ENCODE measurements at places on chromosomes 7 and 10. TPM values are rescaled to one million over a fixed set of nuclear protein-coding genes. Genes with fewer than 3 reads are reported as not detected.

The TMEM236 gene
- 1.7 TPM for total RNA-seq

The ICA1 gene
- 15.9 TPM for total RNA-seq

The COX19 gene
- total RNA-seq, result 10.8 TPM

DNA sequence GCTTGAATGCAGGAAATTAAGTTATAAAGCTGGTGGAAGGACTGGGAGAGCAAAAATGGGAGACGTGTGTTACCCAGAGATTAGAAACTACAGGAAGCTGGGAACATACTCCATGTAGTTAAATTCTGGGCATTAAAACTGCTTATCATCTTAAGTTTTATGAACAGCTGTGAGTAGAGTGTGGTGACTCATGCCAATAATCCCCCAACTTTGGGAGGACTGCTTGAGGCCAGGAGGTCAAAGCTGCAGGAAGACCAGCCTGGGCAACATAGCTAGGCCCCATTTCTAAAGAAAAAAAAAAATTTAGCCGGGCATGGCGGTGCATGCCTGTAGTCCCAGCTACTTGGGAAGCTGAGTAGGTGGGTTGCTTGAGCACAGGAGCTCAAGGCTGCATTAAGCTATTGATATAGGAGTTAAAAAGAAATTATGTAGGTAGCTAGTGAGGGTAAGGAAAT, 56.2 kb upstream of the SEPHS1 start:
- no peak for DNase-seq

DNA sequence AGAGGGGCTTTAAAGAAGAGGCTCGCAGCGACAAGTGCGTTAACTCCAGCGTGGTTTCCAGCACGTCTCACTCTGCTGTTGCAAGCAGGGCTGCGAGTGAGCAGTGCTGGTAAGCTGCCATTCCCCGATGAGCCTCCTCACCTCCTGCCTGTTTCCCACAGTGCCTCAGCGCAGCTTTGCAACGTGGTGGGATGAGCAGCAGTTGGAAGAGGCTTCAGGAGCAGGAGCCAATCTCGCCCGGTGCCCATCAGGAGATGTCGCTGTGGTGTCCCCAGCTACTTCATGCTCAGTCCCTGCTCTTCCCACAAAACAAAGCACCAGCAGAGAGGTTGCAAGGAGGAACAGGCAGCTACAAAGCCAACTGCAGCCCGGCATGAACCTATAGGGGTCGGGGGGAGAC, 2.4 kb upstream of the ADARB2 start:
- DNase-seq, result no peak

DNA sequence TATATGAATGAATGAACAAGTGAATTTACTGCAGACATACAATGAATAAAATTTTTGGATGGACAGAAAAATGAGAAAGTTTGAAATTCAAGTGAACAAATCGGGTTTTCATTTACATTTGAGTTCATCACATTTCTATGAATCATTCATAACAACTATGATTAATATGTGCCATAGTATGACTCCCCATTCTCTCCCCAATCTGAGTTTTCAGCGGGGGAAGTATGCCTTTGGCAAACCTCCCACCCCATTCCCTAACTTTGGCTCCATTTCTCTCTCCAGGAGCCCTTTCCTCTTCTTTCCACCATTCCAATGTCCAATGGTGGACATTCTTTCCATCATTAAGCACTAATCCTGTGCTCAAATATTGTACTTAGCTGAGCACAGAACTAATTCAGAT, 96.8 kb upstream of the LSM8 start:
- no peak for DNase-seq
